ENCODE measurements at places on chromosomes 2 and 18.

GRCh38 chr2:194126418-194126817 is 1530.6 kb upstream of the SLC39A10 start:
- DNase-seq, result no peak

DNA sequence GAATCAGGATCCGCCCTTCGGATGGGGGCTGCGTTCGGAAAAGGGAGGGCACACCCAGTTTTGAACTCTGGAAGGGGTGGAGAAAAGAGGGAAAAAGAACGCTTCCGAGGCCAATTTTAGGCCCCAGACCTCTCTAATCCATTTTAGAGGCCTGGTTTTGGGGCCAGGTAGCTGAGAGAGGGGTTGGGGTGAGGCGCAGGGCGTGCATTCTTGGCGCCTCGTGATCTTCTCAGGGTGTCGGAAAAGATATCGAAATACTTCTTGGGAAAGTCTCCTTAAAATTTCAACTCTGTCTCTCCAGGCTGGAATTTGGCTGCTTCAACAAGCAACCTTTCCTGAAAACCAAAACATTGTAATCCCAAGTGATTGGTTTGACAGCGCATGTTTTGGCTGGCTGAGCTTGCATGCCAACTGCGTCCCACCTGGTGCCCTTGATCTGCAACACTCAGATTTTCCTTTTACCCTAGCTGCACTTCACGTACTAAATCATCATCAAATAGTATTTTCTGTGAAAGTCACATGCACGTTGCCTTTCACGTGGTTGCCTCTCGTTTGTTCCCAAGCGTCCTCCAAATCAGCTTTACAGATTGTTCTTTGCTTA is 864 bp upstream of the XPO1 start:
- peak; percentile 41 for DNase-seq

GRCh38 chr2:149877913-149878312 is 290.3 kb upstream of the MMADHC start:
- no peak for DNase-seq

DNA sequence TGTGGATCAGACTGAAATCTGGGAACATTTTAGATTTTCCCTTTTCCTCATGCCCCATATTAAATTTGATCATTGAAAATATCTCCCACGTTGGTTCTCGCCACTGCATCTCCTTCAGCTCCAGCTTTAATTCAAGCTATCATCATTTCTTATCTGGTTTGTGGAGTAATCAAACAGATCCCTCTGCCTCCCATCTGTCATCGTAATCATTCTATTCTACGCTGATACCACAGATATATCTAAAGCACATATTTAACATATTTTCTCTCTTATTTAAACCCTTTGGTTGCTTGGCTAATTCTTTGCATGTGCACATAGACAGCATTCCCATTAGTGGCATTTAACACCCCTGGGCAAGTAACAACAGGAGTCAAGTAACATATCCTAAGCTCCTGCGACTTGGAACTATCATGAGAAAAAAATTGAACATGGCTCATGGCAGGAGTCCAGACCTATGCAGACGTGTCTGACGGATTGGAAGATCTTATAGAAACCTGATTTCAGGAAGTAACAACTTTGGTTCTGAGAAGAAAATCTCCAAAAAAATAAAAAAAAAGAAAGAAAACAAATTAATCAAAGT is 158.8 kb upstream of the KYNU start:
- no peak for DNase-seq

GRCh38 chr2:17226941-17227490 is 291.2 kb downstream of the RAD51AP2 start:
- no peak for DNase-seq
